Activated effector memory CD4-positive, alpha-beta T cell treated with anti-CD3 and anti-CD28 coated beads, Interleukin-2, amount 50 U/mL, for 16 hours (primary cell): ENCODE measurements at places on chromosomes 6 and 20.
A peak's percentile ranks its signal among the peaks of the same experiment; 100 is the strongest.

DNA sequence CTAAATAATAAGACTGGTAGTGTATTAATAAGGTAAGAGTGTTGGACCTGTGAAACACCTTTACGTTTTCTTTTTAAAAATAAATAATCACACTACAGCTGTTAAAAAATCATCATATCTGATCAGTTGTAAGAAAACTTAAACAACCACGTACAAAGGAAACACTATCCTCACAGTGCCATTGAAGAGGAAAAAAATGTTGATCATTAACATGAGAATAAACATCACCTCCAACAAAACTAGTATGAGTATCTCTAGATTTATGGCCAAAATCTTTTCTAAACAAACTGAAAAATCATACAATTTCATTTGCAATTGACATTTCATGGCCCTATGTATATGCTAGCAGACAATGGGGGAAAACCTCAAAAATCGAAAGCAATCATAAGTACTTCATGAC is 590 bp downstream of the EYS start:
- no peak for DNase-seq

DNA sequence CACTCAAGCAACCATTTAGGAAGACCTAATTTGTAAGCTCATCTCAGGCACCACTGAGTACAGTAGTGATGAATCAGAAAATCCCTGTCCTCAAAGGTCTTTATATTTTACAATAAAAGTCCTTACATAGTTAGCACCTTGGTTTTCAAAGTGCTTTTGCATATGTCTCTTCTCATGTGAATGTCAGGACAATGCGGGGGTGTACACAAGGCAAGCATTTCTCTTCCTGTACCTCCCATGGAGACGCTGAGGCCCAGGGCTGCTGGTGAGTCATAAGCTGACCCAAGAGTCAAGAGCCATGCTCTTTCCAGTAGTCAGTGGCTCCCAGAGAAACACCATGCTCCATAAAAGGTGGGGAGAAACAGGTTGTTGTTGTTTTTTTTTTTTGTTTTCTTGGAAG is 174.0 kb downstream of the GJA10 start:
- no peak for DNase-seq

DNA sequence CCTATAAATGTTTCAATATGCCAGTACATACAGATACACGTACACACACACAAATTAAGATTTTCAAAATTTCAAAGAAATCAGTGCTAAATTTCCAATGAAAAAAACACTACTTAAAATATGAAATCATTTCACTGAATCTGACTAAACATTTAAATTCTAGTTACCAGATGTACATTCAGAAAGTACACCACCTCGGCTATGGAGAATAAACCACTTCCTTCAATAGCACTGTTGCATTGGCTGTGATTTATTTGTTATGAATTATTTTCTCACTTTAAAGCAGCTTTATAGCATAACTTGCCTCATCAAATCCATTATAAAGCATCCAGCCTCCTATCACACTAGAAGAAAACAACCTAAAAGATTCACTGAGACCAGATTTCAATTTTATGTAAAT is 36.6 kb downstream of the HBS1L start:
- DNase-seq: no peak

- DNase-seq: no peak
Measured at GRCh38 chr6:49713346-49713745, at the start of gene CRISP2. Gene CRISP2 (minus strand): TSS chr6:49713543. CDS start chr6:49709196, 4,347 bp downstream.

DNA sequence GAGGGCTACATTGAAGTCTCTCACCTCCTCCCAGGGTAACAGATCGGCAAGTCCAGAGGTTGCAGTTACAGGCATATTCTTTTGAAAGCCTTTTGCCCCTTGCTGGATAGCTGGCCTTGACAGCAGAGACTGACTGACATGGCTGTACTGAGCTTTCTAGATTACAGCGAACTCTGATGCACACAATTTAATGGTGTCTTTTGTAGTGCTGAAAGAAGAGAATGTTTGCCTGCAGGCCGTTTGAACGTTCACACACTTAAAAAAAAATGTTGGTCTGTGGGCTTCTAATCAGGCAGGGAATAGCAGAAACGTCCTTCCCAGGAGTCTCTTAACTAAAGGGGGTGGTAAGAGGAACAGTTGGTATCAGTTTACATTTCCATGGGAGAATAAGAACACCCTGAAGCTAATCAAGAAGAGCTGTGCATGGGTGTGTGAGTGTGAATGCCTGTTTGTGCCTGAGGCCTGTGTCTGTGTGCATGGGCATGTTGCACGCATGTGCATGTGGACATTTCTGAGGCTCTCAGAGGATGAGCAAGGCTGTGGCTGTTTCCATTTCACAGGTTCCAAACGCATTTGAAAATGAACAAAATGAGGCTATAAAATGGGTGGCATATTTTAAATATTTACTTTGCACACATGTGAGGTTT is 213.9 kb upstream of the SSTR4 start:
- DNase-seq: no peak

- DNase-seq: no peak
Measured at GRCh38 chr6:16338577-16339264, 100.3 kb downstream of the GMPR start.

GRCh38 chr6:109671733-109672132 is 19.3 kb downstream of the AK9 start:
- DNase-seq: no peak

- DNase-seq: no peak
Measured at GRCh38 chr6:29813809-29814208, 13.8 kb upstream of the HLA-G start.

DNA sequence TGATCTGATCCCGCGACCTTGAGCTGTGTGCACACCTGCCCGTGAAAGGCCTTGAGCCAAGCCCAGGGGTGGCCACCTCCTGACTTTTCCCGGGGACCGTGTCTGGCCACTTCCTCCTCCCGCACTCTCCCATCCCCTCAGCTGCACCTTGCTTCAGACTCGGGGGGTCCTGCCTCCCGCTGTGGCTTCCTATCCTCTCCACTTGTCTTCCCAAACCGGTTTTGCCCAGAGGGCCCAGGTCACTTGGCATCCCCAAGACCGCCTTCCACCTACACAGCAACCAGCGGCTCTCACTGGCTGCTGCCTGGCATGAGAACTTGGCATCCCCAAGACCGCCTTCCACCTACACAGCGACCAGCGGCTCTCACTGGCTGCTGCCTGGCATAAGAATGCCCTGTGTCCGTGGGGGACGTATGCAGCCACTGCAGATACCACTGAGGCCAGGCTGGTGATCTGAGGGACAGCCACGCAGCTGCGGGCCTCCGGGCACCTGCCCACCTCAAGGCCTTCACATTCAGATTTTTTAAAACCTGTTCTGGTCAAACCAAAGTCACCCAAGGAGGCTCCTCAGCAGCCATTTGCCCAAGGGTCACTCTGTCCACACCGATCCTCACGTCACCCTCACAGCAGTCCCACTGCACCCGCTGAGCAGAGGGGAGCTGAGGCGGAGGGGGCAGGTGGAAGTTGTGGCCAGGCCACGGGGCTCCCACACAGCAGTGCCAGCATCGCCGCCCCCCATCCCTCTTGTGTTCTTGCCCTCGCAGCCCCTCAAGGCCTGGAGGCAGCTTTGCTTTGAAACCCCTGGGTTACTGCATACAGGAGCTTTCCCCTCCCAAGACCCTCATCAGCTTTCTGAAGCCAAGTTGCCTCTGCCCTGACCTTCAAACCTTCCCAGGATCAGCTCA is 245.5 kb downstream of the TAF4 start:
- DNase-seq: no peak

DNA sequence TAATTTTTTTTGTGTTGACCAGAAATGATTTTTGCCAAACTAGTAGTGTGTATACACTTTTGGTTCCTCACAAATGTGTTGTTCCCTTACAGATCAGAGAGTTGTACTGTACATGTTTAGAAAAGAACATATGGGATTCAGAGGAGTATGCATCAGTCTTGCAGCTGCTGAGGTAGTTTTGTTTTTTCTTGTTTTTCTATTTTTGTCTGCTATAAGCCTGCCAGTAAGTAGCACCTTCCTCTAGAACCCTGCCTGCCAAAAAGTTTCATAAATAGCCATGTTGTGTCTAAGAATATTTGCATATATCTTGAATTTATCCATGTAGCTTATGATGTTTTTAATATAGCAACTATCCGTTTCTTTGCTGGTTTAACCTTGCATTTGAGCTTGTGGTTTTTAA is 46.4 kb downstream of the ORC3 start:
- DNase-seq: no peak

DNA sequence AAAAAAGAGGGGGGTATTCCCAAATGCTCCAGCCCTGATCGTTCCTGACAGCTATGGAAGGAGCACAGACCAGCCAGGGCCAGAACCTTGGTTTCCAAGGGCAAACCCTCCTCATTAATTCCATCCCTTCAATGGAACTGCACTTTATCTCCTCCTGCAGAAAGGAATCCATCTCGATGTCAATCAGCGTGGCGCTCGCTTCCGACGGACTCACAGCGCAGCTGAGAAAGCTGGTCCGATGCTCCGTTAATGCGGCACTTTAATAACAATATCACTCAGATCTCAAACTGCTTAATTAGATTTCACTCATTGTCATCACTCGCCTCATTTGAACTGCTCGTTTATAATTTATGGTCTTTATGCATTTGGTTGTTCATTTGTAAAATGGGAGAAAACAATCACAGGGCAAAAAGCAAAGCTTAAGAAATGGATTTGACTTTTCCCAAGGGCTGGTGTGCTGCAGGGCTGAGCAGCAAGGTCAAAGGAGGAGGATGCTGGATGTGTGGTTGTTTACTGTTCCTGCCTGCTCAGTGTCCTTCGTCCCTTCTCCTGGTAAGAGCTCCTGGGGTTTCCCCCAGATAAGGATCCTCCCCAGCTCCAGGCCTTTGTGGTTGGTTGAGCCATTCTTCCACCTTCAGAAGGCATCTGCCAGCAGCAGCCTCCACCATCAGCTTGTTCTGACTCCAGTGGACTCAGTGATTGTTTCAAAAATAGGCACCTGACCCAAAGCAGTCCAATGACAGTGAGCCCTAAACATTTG is 152.7 kb downstream of the ANKRD60 start:
- no peak for DNase-seq

DNA sequence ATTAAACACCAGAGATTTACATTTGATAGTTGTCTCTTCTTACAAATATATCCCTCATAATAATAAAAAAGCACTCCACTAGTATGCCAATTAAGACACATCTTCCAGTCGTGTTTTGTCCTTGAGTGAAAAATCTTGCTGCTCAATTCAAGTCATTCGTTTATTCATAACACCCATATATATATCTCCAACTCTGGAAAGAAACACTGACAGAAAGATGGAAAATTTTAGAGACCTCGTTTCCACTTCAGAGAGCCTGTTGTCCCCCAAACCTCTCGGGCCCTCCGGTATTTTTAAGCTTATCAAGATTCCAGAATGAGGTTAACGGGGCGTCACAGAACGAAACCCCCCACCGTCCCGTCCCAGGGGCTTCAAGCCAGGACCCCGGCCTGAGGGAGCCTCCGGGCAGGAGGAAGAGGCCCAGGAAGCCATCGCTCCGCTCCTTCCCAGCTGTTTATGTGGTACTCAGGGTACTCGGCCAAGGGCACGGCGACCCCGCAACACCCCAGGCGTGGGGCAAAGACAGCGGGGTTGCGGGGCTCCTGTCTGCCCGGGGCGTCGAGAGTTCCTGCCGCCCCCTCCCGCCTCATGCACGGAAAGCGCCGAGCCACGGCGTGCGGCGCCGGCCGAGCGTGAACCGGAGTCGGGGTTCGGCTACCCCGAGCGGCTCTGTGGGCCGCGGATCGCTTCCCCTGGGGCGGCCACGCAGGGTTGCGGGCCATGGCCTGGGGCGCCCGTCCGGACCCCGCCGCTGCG is 623 bp upstream of the SNX9 start:
- no peak for DNase-seq

- DNase-seq: peak; percentile 33
Measured at GRCh38 chr6:168263351-168263905, 56.1 kb downstream of the DACT2 start.

DNA sequence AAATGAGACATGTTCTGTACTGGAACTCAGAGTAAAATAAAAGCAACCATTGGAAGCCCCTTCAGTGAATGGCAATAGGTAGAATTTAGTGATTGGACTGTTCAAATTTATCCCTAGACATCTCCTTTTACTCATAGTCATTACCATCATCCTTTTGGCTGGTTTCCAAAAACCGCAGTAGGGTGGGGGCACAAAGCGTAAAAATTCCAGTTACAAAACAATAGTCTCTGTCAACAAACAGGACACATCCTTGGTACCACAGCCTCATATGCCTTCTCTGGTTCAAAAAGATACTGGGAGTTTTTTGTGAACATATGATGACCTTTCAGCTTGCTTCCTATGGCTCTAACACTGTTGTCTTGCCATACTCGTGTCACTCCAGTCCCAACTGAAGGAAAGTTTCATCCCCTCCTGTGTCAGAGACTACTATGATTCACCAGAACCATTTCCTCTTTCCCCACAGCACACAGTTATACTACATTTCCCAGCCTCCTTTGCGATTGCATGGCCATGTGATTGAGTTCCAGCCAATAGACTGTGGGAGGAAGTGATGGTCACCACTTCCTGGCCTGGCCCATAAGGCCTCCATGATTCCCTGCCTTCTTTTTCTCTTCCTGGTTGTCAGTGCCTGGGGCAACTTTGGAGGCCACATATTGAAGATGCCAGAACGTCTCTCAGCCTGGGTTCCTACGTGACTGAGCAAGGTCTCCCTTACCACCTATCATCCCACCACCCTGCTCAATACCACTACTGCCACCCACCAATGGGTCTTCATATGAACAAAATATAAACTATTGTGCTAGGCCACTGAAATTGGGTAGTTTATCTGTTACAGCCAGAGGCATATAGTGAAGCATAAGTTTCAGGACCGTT is 162.4 kb downstream of the ID4 start:
- DNase-seq: no peak

DNA sequence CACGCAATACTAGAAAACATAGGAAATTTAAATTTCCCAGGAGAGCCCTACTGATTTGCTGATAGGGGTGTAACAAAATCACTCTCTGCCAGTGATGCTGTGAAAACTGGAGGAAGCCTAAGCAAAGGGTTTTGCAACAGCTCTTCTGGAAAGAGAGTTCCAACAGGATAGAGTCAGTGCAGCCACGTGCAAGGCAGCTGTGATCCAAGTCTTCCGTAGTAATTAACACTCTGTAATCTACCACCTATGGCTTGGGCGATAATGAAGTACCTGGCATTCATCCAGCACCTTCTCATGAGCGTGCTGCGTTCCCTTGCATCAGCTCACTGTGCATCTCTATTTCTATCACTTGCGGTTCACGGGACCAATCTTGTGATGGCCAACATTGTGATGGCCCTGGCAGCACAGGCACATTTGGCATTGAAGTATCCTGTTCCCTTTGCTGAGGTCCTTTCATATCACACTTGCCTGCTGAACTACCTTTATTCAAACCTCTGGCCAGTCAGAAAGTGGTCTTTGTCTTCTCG is 48.2 kb downstream of the IRF4 start:
- no peak for DNase-seq
